ENCODE measurements at places on chromosomes 7 and 10. TPM values are rescaled to one million over a fixed set of nuclear protein-coding genes. Genes with fewer than 3 reads are reported as not detected.
A peak's percentile ranks its signal among the peaks of the same experiment; 100 is the strongest.

PLXDC2 gene
- 11.8 TPM for total RNA-seq

PHYHIPL gene
- total RNA-seq = not detected

SVOPL gene
- not detected for total RNA-seq

GRCh38 chr7:87456247-87456646 is 19.2 kb downstream of the ABCB4 start:
- no peak overlapping the region for H3K4me3 ChIP-seq
- no peaks in the 10 kb centered on the region for H3K36me3 ChIP-seq
- H3K27me3 ChIP-seq = peaks cover 33% of the 10 kb centered on the region
- no peaks in the 10 kb centered on the region for H3K4me1 ChIP-seq
- H3K27ac ChIP-seq = no peak overlapping the region

DNA sequence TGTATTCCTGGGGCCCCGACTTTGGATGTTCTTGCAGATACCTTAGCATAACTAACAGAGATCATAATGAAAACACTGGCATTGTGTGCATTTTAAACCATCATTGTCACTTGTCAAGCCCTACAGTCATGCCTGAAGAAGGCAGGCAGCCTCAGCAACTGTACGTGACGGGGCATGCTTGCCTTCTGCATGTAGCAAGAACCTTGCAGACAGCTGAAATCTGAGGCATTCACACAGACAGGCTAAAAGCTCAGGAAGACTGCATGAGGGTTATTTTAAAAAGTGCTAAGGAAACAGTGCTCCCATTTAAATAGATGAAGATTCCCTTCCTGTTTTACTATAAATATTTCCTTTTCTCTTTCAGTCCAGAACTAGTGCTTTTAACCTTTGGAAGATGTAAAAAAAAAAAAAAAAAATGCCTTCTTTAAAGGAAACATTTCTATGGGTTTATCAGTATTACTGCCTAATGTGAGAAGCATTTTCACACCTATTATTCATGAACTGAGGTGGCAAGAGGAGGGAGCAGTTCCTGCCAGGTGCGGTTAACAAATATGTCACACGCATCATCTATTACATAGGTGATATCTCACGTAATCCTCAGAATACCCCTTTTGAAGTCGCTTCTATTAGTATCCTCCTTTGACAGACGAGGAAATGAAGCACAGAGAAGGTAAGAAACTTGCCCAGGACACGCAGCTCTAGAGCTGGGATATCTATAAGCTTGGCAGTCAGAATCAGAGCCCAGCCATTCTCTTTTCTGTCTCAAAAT is 88.1 kb downstream of the PRKCQ start:
- peaks cover 6% of the 10 kb centered on the region for H3K36me3 ChIP-seq
- no peaks in the 10 kb centered on the region for H3K27me3 ChIP-seq
- H3K4me3 ChIP-seq = peak overlapping the region; percentile 41
- DNase-seq = no peak
- H3K27ac ChIP-seq = no peak overlapping the region

- peak overlapping the region; percentile 37 for H3K27ac ChIP-seq
- no peak overlapping the region for H3K4me3 ChIP-seq
- no peak for DNase-seq
- no peaks in the 10 kb centered on the region for H3K27me3 ChIP-seq
Observed at GRCh38 chr10:29612657-29613056, 22.1 kb downstream of the SVIL start.

- H3K27me3 ChIP-seq = peaks cover 10% of the 10 kb centered on the region
- no peaks in the 10 kb centered on the region for H3K4me1 ChIP-seq
- no peak for DNase-seq
Observed at GRCh38 chr10:34102237-34102673, 712.8 kb downstream of the PARD3 start.

- H3K27ac ChIP-seq = peak overlapping the region; percentile 98
- peak overlapping the region; percentile 98 for H3K4me3 ChIP-seq
- DNase-seq = no peak
- H3K4me1 ChIP-seq = peaks cover 57% of the 10 kb centered on the region
Observed at GRCh38 chr10:1057106-1057657, 997 bp downstream of the WDR37 start.
